Stimulated activated CD4-positive, alpha-beta T cell treated with anti-CD3 and anti-CD28 coated beads, Interleukin-2, amount 100 ng/mL, for 24 hours (primary cell): ENCODE measurements at places on chromosomes 4 and X.

- DNase-seq, result no peak
Measured at GRCh38 chrX:132330156-132330729, 111.0 kb upstream of the RAP2C start.

- DNase-seq, result no peak
Measured at GRCh38 chrX:87727620-87728019, 210.0 kb downstream of the KLHL4 start.

GRCh38 chrX:14923761-14924160, 50.5 kb downstream of the MOSPD2 start:
- DNase-seq, result no peak

GRCh38 chrX:55451141-55451540, 786 bp upstream of the MAGEH1 start:
- no peak for DNase-seq

GRCh38 chrX:154096140-154097002, 1.1 kb downstream of the MECP2 start:
- DNase-seq, result peak; percentile 25

- DNase-seq, result no peak
Measured at GRCh38 chr4:181845617-181846016, 397.6 kb upstream of the TENM3 start.

DNA sequence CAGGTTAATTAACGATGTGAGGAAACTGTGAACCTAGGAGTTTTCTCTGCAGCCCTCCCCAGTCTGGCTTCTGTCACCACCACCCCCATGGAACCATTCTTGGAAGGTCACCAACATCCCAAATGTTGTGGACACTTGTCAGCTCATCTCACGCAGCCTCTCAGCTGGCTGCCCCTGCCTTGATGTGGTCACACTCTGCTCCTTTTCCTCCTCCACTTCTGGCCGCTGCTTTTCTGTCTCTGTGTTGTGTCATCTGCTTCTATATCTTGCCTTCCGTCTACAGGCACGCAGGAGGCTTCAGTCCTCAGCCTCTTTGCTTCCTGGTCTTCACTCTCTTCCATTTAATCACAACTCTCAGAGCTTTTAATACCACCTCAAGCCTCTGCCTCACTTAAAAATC, 371.5 kb upstream of the SLIT2 start:
- no peak for DNase-seq

- DNase-seq, result no peak
Measured at GRCh38 chr4:2268357-2269205, 6.7 kb upstream of the MXD4 start.

- no peak for DNase-seq
Measured at GRCh38 chr4:162803378-162803777, 363.3 kb downstream of the NAF1 start.

GRCh38 chrX:154979629-154980028, 42.9 kb downstream of the F8 start:
- no peak for DNase-seq

DNA sequence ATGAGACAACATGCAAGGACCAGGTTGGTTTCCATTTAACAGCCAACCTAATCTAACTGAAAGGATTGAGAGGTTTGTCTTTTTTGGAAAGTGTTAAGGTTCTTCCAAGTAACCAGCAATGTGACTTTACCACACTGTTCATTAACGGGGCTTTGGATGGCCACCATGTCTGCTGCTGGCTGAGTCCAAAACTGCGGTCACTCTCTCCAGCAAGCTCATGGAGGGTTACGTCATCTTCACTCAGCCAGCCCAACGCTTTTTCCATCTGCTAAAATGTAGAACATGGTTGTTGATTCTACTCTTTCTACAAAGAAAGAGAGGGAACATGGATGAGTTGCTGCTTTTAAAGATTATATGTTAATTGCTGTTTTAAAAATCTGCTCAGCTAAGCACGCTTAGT, 11.0 kb downstream of the PKD2 start:
- DNase-seq, result no peak

DNA sequence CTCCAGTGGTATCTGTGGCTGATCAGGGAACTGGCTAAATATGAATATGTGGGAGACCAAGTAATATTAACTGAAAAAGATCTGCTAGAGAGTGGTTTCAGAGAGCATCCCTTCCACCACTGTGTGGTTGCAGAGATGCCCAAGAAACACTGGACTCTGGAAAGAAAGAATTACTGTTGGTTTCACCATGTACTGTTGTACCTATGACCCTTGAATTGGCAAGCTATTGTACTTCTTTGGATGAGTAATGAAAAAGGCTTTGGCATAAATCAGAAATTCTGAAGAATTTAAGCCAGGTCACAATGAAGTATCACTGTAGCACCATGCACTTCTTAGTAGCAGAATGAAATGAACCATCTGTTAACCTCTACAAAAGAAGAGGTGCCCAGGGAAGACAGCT, 134.4 kb upstream of the INTU start:
- DNase-seq, result no peak

GRCh38 chrX:46260499-46260898, 284.7 kb downstream of the ZNF674 start:
- DNase-seq, result no peak

- no peak for DNase-seq
Measured at GRCh38 chrX:133771086-133771646, 214.2 kb downstream of the GPC3 start.

GRCh38 chr4:113112338-113112978, 63.0 kb downstream of the ANK2 start:
- no peak for DNase-seq

DNA sequence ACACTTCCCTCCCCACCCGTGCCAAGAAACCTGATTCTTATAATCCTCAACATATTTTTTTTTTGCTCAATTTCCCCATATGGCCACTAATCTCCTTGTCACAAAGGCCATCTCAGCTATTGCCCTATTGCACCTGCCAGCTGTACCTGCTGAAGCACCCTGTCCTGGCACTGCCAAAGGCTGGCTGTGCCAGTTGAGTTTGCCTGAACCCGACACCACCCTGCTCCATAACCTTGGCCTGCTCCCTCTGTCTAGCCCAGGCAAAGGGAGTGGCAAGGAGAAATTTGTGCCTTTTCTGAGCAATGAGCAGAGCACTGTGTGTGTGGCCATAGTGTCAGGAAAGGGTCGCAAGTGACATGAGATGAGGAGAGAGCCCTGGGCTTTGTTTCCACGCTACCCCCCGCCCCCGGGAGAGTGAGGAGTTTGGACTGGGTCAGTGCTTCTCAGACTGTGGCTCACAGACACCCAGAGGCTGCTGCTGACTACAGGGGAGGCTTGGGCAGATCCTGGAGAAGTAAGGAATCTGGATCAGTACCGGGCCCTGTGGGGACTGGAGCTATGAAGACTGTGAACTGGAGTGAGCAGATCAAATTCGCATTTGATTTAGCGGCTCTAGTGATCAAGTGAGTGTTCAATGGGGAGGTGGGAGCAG, 42.2 kb upstream of the HMGB3 start:
- DNase-seq, result no peak

- no peak for DNase-seq
Measured at GRCh38 chrX:53086464-53086863, 4.3 kb downstream of the TSPYL2 start.

GRCh38 chr4:140691369-140691768, 64.8 kb downstream of the TBC1D9 start:
- no peak for DNase-seq

DNA sequence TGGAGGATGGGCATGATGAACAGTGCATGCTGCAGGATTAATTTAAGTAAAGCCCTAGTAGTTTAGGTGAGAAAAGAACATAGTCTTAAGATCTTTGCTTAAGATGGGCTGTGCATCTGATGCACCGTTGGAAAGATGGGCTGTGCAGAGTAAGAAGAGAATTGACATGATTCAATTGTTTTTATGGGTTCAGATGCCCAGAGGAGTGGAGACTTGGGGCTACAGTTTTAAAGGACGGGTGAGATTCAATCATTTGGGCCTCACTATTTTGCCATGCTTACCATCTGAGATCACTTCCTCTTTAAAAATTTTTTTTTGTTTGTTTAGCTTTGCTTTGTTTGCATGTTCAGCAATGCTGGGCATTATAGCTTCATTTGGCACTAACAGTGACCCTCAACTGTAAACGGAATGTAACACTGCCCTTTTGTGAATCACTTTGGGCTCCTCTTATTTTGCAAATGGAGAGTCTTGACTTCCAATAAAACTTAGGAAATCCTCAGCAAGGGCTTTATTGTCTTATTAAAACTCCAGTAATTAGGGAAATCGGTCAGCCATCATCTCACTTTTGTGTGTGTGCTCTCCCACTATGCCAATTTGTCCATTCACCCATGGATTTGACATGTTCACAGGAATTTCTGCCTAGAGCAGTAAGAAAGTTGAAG, 216.1 kb upstream of the TLL1 start:
- DNase-seq, result no peak

- no peak for DNase-seq
Measured at GRCh38 chr4:152976212-152976761, 40.2 kb downstream of the FHDC1 start.

DNA sequence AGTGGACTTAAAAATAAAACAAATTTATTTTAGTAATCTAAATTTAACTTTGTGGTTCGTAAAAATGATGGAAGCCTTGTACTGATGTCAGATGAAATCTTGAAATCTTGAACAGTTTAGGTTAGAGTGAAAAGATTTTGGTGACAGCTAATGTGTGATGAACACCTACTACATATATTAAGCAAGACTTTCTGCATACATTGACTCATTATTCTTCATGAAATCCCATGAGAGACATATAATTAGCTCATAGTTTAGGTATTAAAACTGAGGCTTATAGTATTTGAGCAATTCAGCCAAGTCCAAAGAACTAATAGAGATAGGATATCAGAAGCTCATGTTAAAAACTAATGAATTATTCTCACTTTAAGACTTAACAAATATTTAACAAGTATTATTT, 66.9 kb upstream of the PCDH7 start:
- DNase-seq, result no peak

- DNase-seq, result no peak
Measured at GRCh38 chr4:37533286-37534033, 152.7 kb downstream of the RELL1 start.

DNA sequence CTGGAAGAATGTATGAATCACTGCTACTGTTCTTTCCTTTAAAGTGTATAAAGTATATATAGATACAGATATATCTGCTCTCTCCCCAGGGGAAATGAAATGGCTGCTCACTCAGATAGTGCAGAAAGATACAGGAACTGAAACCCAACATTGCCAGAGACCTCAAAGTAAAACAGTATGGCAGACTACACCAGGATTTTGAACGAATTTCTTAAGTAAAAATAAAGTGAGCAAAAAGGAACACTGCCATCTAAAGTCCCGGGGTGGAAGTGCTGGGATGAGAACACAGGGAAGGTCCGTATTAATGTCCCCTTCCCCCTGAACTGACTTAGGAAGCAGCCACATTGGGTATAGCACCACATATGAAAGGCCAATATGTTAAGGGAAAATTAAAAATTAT, 93.4 kb downstream of the TMA16 start:
- DNase-seq, result no peak

DNA sequence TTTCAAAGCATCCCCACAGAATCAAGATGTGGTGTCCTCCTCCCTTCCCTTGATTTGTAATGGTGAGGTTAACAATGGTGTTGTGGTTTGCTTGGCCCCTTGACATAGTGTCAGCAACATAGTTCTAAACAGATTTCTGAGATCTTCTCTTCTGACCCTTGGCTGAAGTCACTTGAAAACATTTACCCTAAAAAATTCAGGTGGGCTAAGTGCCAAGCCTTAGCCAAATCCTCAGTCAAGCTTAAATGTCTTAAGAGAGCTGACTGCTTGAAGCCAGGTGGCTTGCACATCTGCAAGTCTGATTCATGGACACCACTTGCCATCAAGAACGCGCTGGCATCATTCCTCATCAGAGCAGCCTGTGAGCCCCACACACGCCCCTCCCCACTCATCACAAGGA, 173.2 kb downstream of the MGST2 start:
- no peak for DNase-seq

DNA sequence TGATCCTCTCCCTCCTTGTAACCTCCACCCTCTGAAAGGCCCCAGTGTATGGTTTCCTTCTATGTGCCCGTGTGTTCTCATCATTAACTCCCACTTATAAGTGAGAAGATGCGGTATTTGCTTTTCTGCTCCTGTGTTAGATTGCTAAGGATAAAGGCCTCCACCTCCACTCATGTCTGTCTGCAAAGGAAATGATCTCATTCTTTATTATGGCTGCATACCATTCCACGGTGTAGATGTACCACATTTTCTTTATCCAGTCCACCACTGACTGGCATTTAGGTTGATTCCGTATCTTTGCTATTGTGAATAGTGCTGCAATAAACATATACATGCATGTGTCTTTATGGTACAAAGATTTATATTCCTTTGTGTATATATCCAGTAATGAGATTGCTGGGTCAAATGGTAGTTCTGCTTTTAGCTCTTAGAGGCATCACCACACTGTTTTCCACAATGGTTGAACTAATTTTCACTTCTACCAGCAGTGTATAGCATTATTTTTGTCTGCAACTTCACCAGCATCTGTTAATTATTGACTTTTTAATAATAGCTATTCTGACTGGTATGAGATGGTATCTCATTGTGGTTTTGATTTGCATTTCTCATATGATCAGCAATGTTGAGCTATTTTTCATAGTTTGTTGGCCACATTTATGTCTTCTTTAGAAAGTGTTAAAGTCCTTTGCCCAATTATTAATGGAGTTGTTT, 1030.9 kb downstream of the FSTL5 start:
- DNase-seq, result no peak

DNA sequence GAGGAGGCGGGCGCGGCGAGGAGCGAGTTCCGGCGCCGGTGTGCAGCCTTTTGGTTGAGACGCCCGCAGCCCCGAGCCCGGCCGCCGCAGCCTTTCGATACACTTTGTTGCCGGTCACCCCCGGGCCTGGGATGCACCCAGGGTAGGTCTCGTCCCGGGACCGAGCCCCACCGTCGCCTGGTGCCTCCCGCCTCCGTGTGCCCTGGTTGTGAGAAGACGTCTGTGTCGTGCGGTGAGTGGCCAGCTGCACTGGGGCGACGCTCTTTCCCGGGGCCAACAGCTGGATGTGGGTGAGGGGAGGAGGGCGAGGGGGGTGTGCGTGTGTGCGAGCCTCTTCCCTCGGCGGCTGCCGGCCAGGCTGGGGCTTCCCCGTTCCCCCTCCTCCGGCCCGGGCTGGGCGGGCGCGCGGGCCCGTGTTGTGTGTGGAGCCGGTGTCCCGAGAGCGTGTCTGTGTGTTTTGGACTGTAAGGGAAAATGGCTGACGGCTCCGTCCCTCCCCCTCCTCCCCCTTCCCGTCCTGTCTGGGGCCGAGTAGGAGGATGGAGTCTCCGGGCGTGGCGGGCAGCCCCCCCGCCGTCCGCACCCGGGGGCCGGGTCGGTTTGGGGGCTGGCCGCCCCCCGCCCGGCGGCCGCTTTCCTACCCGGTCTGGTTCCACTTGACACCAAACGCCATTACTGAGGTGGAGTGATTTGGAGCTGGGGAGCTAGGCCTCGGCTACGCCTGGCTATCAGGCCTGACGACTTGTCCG, 807 bp downstream of the USP9X start:
- DNase-seq, result peak; percentile 49

GRCh38 chrX:22795671-22796070, 204.1 kb upstream of the DDX53 start:
- no peak for DNase-seq

- DNase-seq, result no peak
Measured at GRCh38 chr4:57363346-57363745, 253.2 kb upstream of the IGFBP7 start.
